ENCODE measurements at places on chromosomes 5 and 9.

DNA sequence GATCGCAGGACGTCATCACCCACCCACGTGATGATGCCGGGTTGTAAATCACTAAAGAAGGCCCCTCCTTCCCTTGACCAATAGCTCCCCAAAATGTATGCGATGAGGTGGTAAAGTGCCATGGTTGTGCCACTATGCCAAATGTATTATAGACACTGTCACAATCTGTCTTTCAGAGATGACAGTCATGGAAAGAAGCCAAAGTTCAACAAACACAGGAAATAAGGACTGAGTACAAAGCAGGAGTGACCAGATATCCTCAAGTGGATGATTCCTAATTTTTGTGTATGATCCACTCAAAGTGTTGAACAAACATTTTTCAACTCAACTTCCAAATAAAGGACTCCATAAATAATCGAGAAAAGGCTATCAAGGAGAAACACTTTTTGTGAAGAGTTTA, 12.5 kb downstream of the GLIS3 start:
- DNase-seq: no peak

DNA sequence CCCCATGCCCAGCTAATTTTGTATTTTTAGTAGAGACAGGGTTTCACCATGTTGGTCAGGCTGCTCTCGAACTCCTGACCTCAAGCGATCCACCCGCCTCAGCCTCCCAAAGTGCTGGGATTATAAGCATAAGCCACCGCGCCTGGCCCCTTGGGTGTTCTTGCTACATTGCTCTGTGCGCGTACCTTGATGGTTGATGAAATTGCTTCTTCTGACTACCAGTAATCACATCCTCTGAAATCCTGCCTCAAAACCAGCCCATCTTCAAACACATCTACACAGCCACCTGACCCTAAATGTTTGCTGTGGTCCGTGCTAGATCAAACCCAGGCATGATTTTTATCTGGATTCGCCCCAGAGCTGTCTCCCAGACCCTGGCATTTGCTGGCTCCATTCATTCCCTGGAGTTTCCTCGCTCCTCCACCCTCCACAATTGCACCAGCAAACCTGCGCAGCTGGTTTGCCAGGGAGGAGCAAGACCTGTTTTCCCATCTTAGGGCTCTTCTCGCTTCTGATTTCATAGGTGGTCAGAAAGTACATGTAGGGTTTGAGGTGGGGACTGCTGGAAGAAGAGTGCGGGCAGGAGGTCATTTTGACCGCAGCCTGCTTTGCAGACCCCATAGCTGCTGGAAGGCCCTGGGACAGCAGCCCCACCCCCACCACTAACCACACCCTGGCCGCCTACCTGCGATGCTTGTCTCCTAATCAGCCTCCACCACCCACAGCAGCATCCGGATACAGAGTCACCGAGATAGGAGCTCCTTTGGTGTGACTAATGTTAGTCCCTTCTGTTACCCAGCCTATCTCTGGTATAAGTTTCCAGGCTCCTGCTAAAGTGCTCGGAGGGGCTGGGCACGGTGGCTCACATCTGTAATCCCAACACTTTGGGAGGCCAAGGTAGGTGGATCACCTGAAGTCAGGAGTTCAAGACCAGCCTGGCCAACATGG, 22.7 kb downstream of the SWI5 start:
- no peak for DNase-seq

DNA sequence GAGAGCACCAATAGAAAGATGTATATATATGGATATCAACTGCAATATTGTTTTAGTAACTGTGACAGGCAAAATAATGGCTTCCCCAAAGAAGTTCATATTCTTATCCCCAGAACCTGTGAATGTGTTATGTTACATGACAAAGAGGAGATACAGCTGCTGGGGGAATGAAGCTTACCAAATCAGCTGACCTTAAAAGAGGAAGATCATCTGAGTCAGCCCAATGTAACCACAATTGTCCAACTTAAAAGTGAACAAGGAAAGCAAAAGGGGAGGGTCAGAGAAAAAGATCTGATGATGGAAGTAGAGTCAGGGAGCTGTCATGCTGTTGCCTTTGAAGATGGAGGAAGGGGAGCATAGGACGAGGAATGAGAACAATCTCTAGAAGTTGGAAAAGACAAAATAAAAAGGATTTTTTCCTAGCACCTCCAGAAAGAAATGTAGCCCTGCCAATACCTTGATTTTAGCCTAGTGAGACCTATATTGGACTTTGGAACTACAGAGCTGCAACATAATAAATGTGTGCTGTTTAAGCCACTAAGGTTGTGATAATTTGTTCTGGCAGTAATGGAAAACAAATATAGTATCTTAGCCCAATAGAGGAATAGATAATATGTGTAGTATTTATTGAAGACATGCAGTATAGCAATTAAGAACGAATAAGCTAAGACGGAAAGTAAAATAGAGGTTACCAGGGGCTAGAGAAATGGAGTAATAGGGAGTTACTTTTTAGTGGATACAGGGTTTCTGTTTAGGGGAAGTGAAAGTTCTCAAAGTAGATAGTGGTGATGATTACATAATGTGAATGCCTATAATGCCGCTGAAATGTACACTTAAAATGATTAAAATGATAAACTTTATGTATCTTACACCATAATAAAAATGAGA, 115.9 kb downstream of the PIK3R1 start:
- no peak for DNase-seq

- no peak for DNase-seq
These were observed 30.7 kb downstream of the OR2V1 start for GRCh38 chr5:181100121-181100875.

- no peak for DNase-seq
These were observed 158.6 kb upstream of the ARRDC3 start for GRCh38 chr5:91541696-91542095.

DNA sequence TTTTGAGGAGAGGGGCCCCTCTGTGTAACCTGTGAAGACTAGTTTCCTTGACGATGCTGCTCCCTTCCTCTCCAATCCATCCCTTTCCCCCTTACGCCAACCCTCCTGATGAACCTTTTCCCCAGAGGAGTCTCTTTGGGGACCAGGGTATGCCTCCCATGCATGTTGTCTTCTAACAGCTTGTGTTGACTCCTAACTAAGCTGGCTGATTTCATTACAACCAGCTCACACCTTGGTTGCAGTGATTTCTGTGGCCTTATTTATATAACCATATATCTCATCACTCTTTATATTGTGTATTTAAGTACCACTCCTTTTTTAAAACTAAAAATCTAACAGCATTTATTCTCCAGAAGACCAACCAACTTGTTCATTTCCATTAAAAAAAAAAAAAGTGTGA, 42.5 kb downstream of the SFXN1 start:
- no peak for DNase-seq

DNA sequence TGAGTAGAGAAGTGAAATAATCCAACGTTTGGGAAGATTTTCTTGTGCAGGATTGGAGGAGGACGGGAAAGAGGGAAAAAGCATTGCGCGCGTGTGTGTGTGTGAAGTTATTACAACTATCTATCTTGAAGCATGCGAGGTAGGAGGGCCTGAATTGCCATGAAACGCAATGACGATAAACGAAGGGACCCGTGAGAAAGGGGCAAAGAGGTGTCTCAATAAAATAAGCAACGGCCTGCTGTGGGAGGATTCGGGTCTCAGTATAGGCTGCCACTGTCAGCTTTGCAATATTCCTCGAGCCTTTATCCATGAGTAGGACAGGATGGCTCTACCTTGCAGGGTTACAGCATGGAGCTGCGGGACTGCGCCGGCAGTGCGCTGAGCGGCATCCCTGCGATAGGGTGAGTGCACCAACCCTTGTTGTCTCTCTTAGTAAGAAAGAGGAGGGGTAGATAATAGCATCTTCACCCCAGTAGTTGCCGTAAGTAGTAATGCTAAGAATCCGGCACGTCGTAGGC, 631 bp upstream of the RCL1 start:
- DNase-seq: no peak

GRCh38 chr5:83222906-83223305, 145.6 kb downstream of the XRCC4 start:
- DNase-seq: no peak

GRCh38 chr5:114358329-114358728, 3.5 kb upstream of the KCNN2 start:
- no peak for DNase-seq

DNA sequence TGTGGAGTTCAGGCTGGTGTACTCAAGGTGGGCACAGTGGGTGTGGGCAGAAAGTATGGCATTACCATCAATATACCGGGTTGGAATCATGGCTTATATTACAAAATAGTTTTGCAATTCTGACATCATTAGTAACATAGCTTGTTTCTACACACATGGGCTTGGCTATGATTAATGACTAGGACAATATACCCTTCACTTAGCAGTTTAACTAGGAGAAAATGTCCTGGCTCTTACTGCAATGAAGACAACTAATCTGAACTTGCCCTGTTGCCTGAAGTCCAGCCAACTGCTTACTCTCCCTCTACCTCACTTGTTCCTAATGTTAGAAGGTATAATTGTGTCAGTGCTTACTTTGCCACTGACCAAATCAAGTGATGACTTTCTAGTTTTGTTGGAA, 612.5 kb downstream of the EFNA5 start:
- no peak for DNase-seq

DNA sequence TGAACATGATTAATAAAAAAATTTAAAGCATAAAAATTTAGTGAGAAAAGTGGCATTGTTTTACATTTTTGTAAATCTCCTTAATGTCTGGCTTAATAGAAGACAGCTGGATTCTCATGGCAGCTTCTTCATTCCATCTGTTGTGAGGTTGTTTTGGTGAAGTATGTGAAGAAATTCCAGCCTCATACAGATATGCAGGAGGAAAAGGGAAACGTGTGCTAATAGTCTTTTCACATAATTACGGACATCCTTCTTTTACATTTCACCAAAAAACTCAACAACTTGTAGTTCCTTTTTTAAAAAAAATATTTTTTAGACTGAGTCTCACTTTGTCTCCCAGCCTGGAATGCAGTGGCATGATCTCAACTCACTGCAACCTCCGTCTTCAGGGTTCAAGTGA, 46.9 kb downstream of the HACD4 start:
- DNase-seq: no peak

- peak; percentile 19 for DNase-seq
These were observed 457 bp downstream of the UGCG start for GRCh38 chr9:111896942-111897600.

DNA sequence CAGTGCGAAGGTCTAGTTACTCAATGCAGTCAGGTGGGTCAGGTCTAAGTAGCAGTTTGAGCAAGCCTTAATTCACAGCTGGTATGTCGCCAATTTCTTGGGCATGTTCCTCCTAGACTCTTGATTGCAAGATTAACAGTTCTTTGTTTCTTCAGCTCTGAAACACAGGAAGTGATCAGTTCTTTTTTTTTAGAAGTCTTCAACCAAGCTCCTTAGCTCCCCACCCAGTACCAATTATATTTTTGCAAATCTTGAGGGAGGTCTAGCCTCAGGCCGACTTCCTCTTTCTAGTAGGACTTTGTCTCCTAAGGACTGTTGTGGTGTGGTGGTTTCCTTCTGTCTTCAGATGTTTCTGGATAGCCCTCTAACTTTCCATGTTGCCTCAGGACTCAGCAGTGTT, 2054.2 kb downstream of the MAT2B start:
- no peak for DNase-seq

- DNase-seq: no peak
These were observed 3.6 kb upstream of the CPEB4 start for GRCh38 chr5:173884402-173885053.

DNA sequence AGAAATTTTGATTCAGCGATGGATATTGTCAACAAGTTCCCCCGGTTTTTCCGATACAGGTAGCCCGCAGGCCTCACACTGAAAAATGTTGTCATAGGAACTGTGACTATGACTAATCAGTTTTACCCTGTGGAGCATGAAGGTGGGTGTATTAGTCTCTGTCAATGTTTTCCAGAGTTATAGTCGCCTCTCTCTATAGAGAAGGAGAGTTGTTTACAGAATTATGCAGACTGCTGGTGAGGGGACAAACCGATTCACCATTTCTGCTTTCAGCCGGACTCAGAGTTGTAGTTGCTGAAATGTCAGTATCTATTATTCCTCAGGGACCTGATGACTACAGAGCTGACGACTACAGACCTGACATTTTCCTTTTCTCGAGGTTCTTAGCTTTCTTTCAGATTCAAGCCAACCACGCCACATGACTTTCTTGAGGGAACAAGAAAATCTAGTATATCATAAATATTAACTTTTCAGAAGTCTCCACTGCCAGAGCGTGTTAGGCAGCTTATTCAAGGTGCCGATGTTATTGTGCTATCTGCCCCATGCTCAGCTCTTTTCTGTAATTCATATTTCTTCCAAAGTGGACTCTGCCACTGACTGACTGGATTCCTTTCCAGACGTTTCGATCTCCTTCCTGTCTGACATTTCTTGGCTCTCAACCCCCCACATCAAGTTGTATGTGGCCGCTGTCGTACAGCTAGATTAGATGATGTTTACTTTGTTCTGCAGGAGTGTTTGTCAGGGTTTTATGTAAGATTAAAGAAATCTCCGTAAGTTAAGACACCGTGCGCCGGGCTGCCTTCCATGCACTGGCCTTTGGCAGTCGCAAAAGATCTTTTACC, 178.1 kb downstream of the FGF1 start:
- DNase-seq: no peak

GRCh38 chr9:80410106-80410505, 838.3 kb downstream of the TLE4 start:
- DNase-seq: no peak

DNA sequence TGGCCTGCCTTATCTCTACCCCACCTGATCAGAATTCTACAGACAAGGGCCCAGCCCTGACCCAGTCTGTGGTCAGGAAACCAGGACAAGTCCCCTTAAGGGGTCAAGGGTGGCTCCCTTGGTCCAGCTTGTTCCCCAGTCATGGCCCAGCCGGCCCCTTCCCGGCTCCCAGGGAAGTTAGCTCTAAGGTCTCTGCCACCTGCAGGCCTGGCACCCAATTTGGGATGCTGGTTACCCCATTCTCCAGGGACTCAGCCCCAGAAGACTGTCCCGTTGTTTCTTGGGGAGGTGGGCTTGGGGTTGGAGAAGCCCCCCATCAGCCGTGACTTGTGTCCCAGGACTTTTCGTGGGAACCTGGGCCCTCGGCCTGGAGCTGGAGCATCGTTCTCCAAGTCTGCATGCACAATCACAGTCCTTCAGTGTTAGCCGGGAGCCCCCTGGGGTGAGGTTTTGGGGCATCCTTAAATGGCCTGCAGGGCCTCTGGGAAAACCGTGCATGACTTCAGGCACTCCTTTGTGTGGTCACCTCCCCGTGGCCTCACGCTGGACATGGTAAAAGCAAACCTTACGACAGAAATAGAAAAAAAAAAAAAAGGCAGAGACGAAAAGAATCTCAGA, 150.8 kb upstream of the PHYKPL start:
- DNase-seq: no peak

DNA sequence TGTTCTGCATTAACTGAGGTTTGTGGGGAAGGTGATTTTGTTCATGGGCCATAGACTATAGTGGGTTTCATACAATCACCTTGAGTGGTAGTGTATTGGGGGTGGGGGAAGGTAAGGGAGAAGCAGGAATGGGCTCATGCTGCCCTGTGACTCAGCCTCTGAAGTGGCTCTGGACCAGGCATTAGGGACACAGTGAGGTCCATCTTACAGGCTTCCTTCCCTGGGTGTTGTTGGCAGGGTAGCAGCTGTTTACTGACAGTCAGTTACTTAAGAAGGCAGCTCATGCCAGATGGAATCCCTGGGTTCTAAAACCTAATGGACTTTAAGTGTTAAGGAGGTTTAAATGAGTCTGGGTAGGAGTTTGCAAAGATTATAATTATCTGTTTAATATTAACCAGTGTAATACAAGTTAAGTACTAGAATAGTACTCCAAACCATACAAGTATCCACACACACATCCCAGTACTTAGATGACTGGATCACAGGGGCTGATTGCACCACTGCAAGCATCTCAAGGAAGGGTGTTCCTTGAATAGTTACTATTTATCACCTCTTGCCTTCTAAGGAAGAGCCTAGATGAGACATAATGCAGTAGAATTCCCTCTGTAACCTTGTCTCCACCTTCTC, 59.3 kb downstream of the CAST start:
- DNase-seq: no peak

GRCh38 chr9:13461414-13461991, 182.0 kb upstream of the MPDZ start:
- DNase-seq: no peak
